ENCODE measurements at places on chromosomes 7 and 10. TPM values are rescaled to one million over a fixed set of nuclear protein-coding genes. Genes with fewer than 3 reads are reported as not detected.
A peak's percentile ranks its signal among the peaks of the same experiment; 100 is the strongest.

DNA sequence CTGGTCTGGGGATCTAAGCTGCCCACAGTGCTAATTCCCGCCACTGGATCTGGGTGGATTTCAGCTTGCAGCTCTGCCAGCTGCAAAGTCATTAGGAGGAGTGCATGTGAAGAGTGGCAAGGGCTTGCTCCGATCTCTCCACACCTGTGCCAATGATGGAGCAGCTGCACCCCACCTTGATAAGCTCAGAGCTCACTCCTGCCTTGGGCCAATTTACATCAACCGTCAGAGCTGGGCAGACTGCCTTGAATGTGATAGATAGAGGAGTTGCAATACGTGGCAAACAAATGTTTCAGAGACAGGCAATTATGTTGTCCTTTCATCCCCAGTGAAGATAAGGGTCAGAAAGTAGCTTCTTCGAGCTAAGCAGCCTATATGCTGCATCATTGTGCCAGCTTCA, 379.9 kb downstream of the SH2D4B start:
- peaks cover 26% of the 10 kb centered on the region for H3K4me1 ChIP-seq
- H3K4me3 ChIP-seq = no peak overlapping the region
- H3K36me3 ChIP-seq = no peaks in the 10 kb centered on the region
- no peak overlapping the region for H3K27ac ChIP-seq

GRCh38 chr7:131919920-131920709, 363.7 kb upstream of the PODXL start:
- no peak overlapping the region for H3K27ac ChIP-seq
- peak; percentile 51 for DNase-seq
- H3K27me3 ChIP-seq = no peaks in the 10 kb centered on the region
- peaks cover 5% of the 10 kb centered on the region for H3K4me1 ChIP-seq

DNA sequence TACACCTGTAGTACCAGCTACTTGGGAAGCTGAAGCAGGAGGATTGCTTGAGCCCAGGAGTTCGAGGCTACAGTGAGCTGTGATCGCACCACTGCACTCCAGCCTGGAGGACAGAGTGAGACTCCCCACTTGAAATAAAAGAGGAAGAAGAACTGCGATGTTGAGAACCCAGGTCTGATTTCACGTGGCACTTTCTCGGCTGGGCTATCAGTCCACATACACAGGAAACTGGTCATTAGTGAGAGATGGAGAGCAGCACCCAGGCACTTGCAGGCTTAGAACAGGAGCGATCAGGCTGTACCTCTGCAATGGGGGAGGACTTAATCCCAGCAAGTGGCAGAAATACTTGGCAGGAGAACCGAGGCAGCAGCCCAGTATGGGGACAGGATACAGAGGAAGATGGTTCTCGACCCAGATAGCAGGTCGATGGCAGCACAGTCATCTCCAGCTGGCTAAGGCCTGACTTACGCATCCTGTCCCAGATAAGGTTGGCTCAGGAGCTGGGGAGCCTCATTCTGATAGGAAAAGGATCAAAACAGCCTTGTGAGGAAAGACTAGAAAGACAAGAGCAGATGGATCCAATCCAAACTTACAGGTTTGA, 487.7 kb upstream of the AUTS2 start:
- H3K27me3 ChIP-seq = no peaks in the 10 kb centered on the region
- peaks cover 11% of the 10 kb centered on the region for H3K4me1 ChIP-seq
- no peak for DNase-seq
- no peak overlapping the region for H3K4me3 ChIP-seq
- H3K36me3 ChIP-seq = no peaks in the 10 kb centered on the region
- no peak overlapping the region for H3K27ac ChIP-seq

- no peaks in the 10 kb centered on the region for H3K4me1 ChIP-seq
Measured at GRCh38 chr10:126075009-126075408, 178.6 kb downstream of the FANK1 start.

DNA sequence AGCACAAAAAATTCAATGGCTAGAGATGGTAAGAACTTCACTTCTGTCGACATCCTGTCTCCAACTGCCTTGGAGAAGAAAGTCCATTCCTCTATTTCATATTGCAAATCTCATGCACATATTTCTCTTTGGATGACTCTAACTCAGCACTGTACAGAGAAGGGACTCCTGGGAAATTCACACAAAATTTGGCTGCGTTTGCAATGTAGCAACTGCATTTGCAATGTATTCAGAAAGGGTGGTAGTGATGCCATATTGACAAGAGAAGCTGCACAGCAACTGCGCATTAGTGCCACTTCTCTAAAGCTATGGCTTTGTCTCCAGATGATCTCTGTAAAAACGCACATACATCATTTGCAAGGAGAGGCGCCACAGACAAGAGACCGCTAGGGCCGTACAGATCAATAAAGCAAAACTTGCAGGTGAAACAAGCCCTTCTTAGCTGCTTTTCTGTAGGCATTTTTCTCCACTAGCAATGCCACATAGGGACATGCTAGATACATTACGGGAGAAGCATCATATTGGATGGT, 389.5 kb downstream of the TCERG1L start:
- no peaks in the 10 kb centered on the region for H3K27me3 ChIP-seq
- peak; percentile 13 for DNase-seq
- H3K36me3 ChIP-seq = no peaks in the 10 kb centered on the region
- H3K4me1 ChIP-seq = no peaks in the 10 kb centered on the region
- H3K4me3 ChIP-seq = no peak overlapping the region

DNA sequence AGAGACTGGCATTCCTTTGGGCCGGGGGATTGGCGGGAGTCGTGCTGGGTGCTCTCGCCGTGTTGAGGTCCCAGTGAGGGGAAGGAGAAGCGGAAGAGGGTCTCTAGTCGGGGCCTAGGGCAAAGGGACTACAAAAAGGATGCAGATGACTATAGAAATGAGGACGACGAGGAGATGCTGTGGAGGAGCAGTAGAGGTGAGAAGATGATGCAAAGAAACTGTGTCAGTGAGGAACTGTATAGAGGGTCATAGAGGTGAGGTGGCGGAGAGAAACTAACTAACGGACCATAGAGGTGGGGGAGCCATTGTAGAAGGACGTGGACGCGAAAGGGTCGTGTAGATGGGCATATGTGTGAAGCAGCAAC, 324 bp downstream of the TWNK start:
- no peaks in the 10 kb centered on the region for H3K27me3 ChIP-seq
- DNase-seq = no peak
- H3K36me3 ChIP-seq = peaks cover 38% of the 10 kb centered on the region
- H3K27ac ChIP-seq = no peak overlapping the region
- no peaks in the 10 kb centered on the region for H3K4me1 ChIP-seq

DNA sequence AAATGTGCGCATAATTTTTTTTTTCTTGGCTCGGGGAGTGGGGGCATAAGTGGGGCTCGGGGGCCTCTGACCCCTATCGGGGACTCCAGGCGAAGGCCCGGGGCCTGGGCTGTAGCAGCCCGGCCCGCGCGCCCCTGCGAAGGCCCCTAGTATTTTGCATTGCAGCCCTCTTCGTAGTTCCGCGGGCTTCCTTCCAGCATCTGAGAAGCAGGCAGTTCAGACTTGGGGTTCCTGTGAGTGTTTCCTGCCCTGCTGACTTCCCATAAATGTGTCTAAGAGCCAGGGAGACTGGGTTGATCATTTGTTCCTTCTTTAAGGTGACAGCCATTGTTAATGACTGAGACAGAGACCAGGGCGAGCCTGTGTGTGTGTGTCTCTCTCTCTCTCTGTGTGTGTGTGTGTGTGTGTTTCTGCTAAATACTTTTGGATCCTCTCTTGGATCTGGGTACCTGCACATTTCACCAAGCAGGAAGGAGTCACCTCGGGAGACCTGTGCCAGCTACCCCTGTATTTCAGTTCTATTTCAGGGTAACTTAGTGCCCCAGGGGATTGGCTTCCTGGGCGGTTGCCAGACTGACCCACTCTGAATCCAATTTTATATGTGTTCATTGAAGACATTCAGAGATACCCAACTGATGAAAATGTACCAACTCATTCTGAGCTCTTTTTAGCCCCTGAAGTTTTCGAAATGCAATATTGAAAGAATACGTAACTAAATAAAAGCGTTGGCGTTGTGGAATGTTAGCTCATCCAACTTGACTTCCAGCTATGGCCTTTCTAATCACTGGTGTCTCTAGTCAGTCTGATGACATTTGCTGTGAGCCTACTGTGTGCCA, 805 bp downstream of the MSRB2 start:
- H3K27ac ChIP-seq = peak overlapping the region; percentile 47
- H3K4me3 ChIP-seq = peak overlapping the region; percentile 87
- H3K4me1 ChIP-seq = no peaks in the 10 kb centered on the region

DNA sequence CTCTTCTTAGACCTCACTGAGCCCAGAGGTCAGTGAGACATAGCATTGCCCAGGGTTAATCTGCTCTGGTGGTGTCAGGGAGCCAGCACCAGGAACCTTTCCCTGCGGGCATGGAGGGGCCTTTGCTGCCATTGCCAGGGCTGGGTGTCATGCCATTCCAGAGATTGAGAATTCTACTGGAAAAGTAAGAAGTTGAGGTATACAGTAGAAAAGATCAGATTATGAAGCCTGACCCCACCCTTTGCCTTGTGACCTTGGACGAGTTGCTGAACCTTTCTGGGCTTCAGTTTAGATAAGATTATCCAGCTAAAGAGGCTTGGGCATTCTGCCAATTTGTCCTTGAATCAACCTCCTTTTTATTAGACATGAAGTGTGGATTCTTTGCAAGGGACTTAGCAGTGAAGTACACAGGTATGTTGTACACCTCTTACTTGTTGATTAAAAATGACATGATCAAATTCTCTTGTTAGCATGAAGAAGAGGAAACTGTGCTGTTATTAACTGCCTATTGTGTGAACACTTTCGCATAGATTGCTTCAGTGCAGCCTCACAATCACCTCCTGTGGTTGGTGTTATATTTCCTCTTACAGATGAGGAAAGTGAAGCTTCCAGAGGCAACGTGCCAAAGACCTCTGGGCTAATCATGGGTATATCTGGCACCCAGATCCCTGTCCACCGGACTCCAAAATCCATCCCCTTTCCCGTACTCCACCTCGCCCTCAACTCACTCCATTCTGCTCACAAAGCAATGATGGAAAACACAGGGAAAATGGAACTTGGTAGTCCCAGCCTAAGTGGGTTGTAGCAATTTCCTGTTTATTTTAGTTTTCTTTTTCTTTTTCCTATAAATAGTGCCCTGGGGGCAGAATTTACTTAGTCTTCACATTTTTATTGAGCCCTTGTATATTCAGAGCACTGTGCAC, 151.3 kb downstream of the CAMK1D start:
- H3K4me3 ChIP-seq = no peak overlapping the region
- H3K4me1 ChIP-seq = no peaks in the 10 kb centered on the region
- H3K27me3 ChIP-seq = no peaks in the 10 kb centered on the region
- no peak overlapping the region for H3K27ac ChIP-seq
- peak; percentile 36 for DNase-seq

- H3K27ac ChIP-seq = no peak overlapping the region
- H3K36me3 ChIP-seq = no peaks in the 10 kb centered on the region
- DNase-seq = no peak
Measured at GRCh38 chr7:136070736-136071505, 93.8 kb upstream of the MTPN start.

- peaks cover 10% of the 10 kb centered on the region for H3K27me3 ChIP-seq
- H3K4me3 ChIP-seq = peak overlapping the region; percentile 88
- DNase-seq = peak; percentile 84
- no peaks in the 10 kb centered on the region for H3K36me3 ChIP-seq
- H3K4me1 ChIP-seq = peaks cover 15% of the 10 kb centered on the region
Measured at GRCh38 chr7:33904681-33905388, 504 bp upstream of the BMPER start.

GRCh38 chr7:27199849-27200760, at the start of gene HOXA13:
Gene HOXA13, minus strand, starts transcription at chr7:27200091. Its CDS starts 14 bp downstream, at chr7:27200077.
- no peak within 1 kb of the TSS for H3K4me3 ChIP-seq
- H3K36me3 ChIP-seq = no peaks in the 10 kb centered on the region
- peaks cover 97% of the 10 kb centered on the region for H3K27me3 ChIP-seq

DNA sequence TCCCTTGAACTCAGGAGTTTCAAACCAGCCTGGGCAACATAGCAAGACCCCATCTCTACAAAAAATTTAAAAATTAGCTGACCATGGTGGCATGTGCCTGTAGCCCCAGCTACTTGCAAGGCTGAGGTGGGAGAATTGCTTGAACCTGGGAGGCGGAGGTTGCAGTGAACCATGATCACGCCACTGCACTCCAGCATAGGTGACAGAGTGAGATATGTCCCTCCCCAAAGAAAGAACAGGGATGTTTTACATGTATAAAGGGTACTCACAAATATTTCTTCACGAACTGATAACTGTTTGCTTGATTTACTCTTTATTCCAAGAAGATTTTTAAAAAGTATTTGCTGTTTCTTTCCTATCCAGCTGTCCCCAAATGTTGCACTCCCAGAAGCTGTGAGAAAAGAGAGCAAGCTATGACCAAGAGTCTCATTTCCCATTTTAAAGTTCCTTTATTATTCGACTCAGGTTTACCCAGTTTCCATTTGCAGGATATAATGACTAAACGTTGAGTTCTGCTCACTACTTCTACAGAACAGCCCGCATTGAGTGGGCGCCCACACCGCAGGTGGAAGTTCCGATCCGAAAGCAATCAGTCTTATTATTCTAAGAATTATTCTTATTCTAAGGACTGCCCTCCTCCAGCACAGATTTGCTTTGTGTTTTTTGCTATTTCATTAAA, 90.7 kb downstream of the APBB1IP start:
- no peak overlapping the region for H3K4me3 ChIP-seq
- H3K36me3 ChIP-seq = no peaks in the 10 kb centered on the region
- H3K27ac ChIP-seq = no peak overlapping the region
- H3K27me3 ChIP-seq = no peaks in the 10 kb centered on the region
- peaks cover 7% of the 10 kb centered on the region for H3K4me1 ChIP-seq

- H3K27me3 ChIP-seq = no peaks in the 10 kb centered on the region
- no peak for DNase-seq
- H3K27ac ChIP-seq = no peak overlapping the region
- H3K4me1 ChIP-seq = peaks cover 3% of the 10 kb centered on the region
- H3K4me3 ChIP-seq = no peak overlapping the region
Measured at GRCh38 chr10:15747632-15748031, 27.9 kb upstream of the ITGA8 start.

DNA sequence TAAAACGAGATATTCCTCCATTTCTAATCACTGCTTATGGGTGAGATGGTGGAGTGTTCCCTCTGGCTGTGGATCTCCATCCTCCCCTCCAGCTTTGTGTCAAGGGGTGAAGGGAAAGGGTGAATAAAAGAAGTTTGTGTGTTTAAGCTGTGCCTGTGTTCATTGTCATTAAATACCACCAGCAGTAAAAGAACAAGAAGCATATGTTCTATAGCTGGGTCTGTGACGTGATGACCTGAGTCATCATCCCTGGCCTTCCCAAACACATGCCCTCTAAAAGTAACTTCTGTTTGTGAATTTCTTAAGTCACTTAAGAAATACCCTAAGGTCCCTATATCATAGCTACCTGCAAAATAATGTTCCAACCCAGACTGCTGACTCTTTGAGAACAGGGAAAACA, 104.9 kb downstream of the PPP1R17 start:
- no peaks in the 10 kb centered on the region for H3K36me3 ChIP-seq
- DNase-seq = no peak
- H3K4me3 ChIP-seq = no peak overlapping the region

- H3K4me1 ChIP-seq = peaks cover 6% of the 10 kb centered on the region
- peak; percentile 43 for DNase-seq
- no peak overlapping the region for H3K4me3 ChIP-seq
- H3K27ac ChIP-seq = no peak overlapping the region
Measured at GRCh38 chr10:3772361-3773171, 12.4 kb downstream of the KLF6 start.

The RUFY2 gene
- 26.3 TPM for total RNA-seq

The WNT8B gene
- total RNA-seq = not detected

The PGAM2 gene
- total RNA-seq = 1.2 TPM

The CPA4 gene
- not detected for total RNA-seq

The STAM gene
- 35.6 TPM for total RNA-seq

The NPFFR1 gene
- total RNA-seq = not detected

All from endodermal cell (in vitro differentiated cells).